ENCODE measurements at places on chromosomes 5 and 9.

DNA sequence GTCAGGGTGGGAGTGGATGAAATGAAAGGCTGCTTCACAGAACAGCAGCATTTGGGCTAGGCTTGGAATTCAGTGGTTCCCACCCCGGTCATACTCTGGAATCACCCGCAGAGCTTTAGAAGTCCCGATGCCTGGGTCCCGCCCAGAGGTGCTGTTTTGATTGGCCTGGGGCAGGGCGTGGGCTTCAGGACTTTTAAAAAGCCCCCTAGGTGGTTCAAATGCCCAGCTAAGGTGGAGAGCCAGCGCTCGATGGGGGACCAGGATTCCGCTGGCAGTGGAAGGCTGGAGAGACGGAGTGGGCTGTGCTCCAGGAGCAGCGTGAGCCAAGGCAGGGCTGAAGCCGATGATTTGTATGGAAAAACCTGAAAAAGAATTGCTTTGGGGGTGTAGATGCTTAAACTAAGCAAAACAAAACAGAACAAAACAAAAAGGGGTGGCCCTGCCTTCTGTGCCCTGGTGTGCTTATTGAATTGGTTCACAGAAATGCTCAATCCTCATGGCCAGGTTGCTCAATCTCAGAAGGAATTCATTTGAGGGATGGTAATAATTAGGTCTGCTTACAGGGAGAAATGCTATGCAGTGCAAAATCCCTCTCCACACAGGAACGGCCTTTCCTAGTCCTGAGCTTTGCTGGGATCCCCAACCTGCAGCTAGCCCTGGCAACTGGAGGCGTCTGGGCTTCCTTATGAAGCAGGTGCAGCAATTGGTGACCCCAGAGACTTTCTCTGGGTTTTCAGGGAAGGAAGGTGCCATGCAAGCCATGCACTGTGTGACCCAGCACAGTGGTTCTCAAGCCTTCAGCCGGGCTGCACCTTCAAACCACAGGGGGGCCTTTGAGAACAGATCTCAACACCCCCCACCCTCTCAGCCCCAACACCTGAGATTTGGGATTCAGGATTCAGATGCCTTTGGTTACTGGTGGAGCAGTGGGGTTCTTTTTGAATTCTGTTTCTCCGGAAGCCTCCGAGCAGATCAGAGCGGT lies 174.0 kb upstream of the ZNF618 start:
- DNase-seq = no peak

DNA sequence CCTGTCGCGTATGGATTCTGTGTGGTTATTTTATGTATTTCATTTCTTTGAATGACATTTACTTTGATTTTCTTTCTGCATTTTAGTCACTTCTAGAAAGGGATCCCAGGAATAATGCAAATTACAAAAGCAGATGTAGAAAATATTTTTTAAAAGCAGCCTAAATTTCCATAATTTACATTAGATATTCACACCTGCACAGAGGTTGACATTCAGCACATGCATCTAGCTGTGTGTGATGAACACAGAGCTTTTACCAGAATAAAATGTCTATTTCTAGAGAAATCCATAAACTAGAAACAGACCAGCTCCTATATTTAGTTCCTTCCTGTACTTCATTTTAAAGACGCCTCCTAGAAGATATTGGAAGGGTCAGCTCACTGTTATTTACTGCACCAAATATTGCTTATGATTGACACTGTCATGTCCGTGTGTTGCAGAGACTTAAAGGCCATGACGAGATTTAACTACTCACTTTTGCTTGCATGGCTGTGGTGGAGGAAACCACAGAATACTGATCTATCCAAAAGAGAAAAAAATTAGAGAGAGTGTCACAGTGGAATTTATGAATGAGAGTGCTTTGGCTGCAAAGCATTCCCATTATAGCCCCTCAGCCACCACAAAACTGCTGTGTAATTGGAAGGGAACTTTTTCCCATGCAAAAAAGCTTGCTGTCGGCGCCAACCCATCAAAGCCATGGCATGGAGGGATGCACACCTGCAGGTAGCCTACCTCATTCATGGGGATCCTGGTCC lies 58.1 kb downstream of the EBF1 start:
- DNase-seq = no peak

DNA sequence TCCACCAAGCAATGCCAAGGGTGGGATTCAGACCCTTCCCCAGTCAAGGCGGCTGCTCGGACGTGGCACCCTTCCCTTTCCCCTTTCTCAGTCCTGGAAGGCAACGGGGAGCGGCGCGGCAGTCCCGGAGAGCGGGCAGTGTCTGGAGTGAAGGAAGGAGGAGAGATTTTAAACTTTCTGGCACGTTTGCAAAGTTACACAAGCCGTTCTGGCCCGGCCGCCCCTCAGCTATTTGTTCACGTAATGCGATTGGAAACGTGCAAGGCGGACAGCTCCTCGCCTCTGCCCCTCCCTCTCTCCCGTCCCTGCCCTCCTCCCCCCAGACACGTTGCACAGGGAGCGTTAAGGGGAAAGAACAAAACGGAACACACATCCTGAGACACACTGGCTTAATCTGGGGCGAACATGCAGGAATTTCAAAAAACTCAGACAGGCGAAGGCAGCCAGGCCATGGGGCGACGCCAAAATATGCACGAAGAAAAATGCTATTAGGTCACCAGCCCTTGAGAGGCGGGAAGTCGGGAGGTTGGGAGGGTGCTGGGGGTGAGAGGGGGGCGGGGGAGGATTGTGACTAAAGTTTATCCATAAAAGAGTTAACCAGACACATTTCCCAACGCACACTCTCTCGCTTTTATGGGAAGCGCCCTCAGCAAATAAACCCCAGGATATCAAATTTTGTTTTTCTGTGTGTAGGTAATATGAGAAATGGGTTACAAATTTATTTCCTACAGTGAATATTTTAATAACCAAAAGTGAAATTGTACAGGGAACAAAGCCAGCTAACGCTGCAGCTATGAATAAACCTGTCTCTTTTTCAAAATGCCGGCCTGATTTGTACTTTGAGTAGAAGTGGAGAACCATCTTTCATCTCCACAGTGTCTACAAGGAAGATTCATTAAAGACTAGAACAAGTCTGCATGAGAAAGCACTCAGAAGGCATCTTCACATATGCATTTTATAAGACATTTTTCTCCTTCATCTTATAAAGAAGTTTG lies at the start of gene LOX:
Gene LOX, minus strand, starts transcription at position 144 of the 995 bp plus-strand sequence. CDS start 274 bp downstream, outside the sequence.
- DNase-seq = peak; percentile 94

- DNase-seq = no peak
Observed at GRCh38 chr5:5430136-5430535, 7.7 kb downstream of the ICE1 start.

- peak; percentile 24 for DNase-seq
Observed at GRCh38 chr5:180470966-180471582, 23.1 kb upstream of the CNOT6 start.

DNA sequence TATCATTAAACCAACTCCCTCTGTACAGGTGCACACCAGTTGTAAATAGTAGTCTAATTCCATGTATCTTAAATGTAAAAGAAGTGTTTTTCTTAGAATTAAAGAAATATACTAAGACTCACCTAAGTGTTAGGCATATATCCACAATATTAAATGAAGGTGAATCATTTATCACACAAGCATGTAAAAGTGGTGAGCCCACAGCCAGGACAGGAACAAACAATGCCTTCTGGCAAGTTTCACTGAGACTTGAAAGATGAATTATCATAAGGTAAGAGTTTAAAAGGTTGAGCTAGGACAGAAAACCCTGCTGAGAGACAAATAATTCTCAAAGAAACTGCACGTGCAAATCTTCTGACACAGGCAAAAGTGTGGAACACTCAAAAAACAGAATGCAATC lies 832.5 kb downstream of the TAF11L14 start:
- DNase-seq = no peak

GRCh38 chr9:68999393-69000105 lies 14.4 kb downstream of the PRKACG start:
- DNase-seq = peak; percentile 43

- no peak for DNase-seq
Observed at GRCh38 chr9:81819859-81820546, 108.2 kb upstream of the SPATA31D4 start.

All from NCI-H226 (cell line).